Activated naive CD8-positive, alpha-beta T cell treated with anti-CD3 and anti-CD28 coated beads, Interleukin-2, amount 10 ng/mL, durations not matched to agents 7 days and 5 days (primary cell): ENCODE measurements at places on chromosomes 13 and 19.

DNA sequence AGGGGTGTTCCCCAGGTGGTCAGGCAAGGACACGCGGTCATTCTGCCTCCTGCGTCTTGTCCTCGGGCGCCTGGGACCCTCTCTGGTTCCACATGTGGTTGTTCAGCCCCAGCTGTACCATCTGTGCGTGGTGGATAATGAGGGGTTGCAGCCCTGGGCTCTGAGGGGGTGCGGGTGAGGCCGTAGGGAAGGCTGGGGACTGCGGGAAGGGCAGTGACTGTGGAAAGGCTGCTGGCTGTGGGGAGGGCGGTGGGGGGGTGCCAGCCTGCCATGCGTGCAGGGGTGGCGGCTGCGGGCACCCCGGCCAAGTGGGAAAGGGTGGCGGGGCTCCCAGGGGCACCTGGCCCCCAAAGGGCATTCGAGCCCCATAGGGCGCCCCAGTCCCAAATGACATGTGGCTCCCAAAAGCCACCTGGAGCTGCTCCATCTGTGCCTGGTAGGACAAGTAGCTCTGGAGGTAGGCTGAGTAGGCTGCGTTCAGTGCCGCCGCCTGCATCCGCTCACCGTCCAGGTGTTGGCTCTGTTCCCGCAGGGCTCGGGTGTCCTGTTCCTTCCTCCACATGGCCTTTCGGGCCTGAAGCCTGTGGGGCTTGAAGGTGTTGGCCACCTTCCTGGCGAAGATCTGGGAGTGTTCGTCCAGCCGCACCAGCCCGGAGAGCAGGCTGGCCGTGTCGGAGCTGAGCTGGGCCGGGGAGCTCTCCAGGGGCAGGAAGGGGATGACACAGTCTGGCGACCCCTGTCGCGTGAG is 15.1 kb downstream of the TICAM1 start:
- no peak for DNase-seq

DNA sequence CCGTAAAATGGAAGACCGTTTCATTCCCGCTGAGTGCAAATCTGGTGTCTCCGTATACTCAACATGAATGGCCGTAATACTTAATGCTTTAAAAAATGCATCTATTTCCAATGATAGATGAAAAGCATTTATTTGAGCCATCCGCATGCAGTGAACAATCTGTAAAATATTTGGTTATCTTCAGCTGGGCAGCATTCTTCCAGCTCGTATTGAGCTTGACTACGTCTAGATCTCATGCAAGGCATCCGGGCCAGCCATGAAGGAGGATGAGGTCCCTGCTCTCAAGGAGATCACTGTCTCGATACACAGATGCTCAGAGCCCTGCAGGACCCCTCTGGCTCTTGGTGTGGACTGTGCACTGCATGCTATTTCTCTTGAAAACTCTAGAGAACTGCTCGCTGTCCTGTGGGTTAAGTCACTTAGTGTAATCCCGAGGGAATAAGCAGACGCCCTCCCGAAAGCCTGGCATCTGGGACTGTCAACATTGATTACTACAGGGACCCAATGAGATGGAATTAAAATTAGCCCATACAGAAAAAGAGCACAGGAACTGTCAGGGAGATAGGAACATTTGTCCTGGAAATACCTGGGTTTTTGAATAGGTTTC is 112.4 kb upstream of the RNF113B start:
- no peak for DNase-seq

- no peak for DNase-seq
Measured at GRCh38 chr19:46159418-46160232, 11.6 kb downstream of the IGFL2 start.

- DNase-seq = no peak
Measured at GRCh38 chr13:27925220-27925991, 5.6 kb downstream of the PDX1 start.

DNA sequence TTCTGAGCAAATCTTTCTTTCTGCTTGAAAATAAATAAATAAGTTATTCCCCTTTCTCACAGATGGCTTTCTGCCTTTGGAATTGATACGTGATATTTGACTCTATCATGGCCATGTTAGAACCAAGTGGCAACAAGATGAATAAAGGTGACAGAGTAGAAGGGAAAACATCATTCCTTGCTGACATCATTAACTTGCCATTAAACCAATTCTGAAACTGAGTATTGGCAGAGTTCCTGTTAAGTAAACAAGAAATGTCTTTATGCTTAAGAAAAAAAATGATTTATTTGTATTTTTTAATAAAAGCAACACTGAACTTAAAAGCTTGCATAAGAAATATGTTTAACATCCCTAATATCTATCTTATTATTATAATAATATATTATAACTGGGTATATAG is 828.1 kb downstream of the PCDH9 start:
- DNase-seq = no peak

GRCh38 chr19:46950526-46951170 is 69.0 kb upstream of the NPAS1 start:
- no peak for DNase-seq

DNA sequence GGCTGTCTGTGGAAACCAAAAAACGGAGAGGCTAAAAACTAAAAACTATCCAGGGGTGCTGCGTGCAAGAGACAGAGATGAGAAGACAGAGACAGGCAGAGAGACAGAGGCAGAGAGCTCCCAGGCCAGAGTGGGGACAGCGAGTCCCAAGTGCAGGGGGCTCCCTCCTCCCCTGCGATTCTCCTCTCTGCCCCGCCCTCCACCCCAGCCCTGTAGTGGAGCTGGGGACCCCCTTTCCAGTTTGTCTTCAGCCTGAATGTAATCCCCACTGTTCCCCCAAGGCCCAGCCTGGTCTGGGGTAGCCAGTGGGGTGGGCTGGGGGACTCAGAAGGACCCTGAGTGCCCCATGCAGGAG is 2.0 kb downstream of the NFIC start:
- DNase-seq = no peak

- DNase-seq = no peak
Measured at GRCh38 chr19:47660435-47660832, 51.5 kb downstream of the BICRA start.

GRCh38 chr19:7792281-7792680 is 29.2 kb downstream of the CLEC4M start:
- no peak for DNase-seq

GRCh38 chr13:113820813-113821651 is 42.8 kb downstream of the GAS6 start:
- DNase-seq = no peak

DNA sequence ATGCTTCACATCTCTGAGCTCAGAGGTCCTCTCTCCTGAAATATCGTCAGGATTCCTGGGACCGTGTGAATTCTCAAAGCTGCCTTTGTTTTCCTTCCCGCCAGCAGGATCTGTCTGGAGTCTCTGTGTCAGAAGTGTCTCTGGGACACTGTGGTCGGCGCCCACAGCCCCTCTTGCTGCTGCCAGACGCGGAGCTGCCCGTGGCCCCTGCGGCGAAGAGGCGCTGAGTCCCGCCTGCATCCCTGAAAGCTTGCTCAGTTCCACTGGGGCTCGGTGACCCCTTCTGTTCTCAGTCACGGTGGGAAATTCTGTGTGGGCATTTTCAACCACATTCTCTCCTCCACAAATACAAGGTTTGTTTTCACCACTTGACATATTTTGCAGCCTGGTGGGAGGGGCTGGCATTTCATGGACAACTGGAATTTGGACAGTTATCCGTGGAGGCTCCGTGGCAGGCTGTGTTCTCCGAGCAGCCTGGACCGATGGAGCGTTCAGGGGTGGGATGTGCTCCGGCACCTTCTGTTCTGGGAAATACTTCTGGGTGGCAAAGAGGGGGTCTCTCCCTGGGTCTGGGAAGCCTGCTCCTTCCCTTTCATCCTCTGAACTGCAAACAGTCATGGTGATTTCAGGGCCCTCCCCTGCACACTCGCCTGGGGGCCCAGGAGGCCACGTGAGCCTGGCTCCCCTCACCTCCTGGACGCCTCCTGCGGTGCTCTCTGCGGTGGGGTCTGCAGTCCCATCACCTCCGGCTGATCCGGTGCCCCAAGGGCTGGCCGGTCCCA is 42.6 kb upstream of the GRTP1 start:
- no peak for DNase-seq
